Posterior vena cava (tissue), 2 donors: ENCODE measurements at places on chromosomes 16 and 17. TPM values are rescaled to one million over a fixed set of nuclear protein-coding genes. Genes with fewer than 3 reads are reported as not detected.

The NOB1 gene
- 24.2 TPM for total RNA-seq

The CCDC92B gene
- 0.05 TPM for total RNA-seq

The CDRT15 gene
- not detected for total RNA-seq

The KRT12 gene
- not detected for total RNA-seq

The FOXJ1 gene
- not detected for total RNA-seq

The IRF8 gene
- total RNA-seq: 6.3 TPM

GRCh38 chr17:2683912-2684311 lies 27.7 kb downstream of the CLUH start:
- no peak for DNase-seq

DNA sequence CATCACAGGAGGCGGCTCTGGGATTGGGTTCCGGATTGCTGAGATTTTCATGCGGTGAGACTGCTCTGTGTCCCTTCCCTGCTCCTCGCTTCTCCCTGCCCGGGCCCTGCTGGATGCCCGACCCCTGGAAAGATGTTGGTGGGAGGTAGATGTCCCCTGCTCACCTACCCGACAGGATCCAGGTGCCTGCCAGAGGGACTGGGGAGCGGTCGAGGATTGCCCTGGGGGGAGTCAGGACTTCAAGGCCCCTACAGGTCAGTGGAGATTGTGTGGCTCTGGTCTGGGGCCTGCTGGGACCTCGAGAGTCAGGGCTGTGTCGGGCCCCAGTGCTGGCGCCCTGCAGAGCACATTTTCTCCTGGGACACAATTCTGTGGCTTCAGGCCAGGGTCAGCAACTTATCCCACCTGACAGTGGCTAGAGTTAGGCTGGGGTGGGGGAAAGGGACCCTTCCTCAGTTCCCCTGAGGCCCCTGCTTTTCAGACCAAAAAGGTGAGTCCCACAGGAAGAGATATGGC lies 3.3 kb downstream of the DECR2 start:
- no peak for DNase-seq

DNA sequence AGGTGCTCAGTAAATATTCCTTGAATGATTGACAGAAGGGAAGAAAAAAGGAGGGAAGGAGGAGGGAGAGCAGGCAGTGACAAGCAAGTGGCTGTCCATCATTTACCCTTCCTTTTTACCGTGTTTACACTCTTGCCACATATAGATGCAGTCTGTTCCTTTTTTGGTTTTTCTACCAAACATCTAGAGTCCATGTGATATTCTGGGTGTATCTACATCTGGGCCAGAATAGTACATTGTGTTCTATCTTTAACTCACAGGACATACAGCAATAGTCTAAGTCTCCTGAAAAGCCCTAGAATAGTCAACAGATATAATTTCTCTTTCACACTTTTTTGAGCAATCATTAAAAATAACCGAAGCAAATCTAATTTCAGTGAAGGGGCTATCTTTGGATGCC lies 33.5 kb downstream of the KCNJ2 start:
- no peak for DNase-seq

GRCh38 chr16:23962001-23962400 lies 126.2 kb downstream of the PRKCB start:
- DNase-seq: no peak

- DNase-seq: no peak
These were observed 8.7 kb upstream of the EMP2 start for GRCh38 chr16:10589109-10589508.

GRCh38 chr16:21274172-21274726 lies 3.8 kb downstream of the CRYM start:
- no peak for DNase-seq

- peak; percentile 80 for DNase-seq
These were observed 120.6 kb downstream of the XYLT1 start for GRCh38 chr16:17350207-17350606.

DNA sequence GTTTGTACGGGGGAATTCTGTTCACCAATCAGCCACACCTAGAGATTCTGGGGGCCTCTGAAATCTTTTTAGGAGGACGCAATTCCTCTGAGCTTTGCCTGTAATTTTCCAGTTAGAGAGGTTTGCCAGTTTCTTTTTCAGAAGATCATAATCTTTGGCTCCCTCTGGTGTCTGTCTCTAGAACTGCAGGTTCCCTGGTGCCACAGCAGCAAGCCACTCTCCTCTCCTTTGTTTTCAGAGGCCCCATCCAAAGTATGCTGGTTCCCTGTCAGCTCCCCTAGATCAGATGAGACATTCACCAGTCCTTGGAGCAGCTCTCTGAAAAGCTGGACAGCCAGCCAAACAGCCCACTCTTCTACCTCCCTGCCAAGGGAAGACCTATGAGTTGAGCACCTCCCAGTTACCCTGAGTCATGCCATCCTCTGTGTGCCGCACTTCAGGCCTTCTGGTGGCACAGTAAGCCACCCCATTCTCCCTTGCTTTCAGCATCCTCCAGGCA lies 36.1 kb downstream of the RNF112 start:
- no peak for DNase-seq

DNA sequence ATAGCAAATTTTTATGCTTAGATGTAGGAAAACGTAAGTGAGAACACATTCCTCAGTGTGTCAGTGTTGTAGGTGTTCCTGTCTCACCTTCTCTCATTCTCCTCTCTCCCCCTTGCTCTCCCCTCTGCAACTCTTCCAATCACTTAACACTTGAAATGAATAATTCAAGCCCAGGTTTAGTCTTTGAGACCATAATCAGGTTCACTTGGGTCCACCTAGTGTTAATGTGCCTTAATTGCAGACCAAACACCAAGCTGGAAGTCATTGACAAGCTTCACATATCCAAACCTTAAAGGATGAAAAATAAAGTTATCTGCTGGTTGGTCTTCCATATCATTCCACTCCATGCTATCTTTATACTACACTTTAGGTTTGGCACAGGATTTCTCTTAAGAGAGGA lies 37.0 kb downstream of the STXBP4 start:
- DNase-seq: no peak
